Activated T-helper 9 cell treated with anti-CD3 and anti-CD28 coated beads, Interleukin-2, amount 50 U/mL, for 16 hours (primary cell): ENCODE measurements at places on chromosomes 6 and 20.

GRCh38 chr6:73566954-73567591 is 46.2 kb upstream of the EEF1A1 start:
- DNase-seq, result no peak

- DNase-seq, result no peak
Measured at GRCh38 chr6:84428300-84428907, 201.0 kb upstream of the CEP162 start.

GRCh38 chr6:133969285-133969920 is 16.4 kb downstream of the TBPL1 start:
- no peak for DNase-seq

GRCh38 chr6:40315060-40315459 is 272.1 kb downstream of the LRFN2 start:
- no peak for DNase-seq

DNA sequence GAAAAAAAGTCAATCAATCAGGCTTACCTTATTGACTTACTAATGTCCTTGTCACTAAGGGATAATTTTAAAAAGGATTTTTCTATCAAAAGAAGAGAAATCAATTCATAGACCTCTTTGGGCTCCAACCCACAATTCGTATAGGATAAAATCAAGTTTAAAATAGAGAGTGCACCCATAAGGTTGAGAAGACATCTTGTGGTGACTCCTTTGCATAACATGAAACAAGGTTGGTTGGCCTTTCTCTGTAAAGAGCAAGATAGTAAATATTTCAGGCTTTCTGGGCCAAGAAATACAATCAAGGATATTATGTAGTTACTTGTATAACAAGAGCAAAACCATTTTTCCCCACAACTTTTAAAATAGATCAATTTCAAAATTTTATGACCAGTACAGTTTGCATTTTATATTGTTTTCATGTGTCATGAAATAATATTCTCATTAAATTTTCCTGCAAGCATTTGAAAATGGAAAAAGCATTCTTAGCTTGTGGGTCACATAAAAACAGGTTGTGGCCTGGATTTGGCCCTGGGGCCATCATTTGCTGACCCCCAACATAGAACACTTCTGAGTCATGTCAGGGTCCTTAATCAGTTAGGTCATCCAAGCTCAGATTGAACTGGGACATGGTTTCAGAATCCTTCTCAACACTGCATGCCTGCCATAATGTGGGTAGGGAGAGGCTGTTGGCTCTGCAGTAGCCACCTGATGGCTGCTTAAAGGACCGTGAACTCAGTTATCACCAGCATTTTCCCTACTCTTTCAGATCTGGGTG is 76.7 kb downstream of the MYB start:
- no peak for DNase-seq

DNA sequence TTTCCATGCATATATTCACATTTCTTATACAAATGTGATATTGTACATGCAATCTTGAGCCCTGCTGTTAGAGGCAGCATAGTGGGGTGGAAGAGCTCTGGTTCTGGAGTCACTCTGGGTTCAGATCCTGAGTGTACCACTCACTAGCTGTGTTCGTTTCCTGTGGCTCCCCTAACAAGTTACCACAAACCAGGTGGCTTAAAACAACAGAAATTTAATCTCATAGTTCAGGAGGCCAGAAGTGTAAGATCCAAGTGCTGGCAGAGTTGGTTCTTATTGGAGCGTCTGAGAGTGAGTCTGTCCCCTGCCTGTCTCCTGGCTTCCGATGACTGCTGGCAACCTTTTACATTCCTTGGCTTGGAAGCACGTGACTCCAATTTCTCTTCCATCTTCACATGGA is 115.6 kb downstream of the MAP3K7 start:
- DNase-seq, result no peak

DNA sequence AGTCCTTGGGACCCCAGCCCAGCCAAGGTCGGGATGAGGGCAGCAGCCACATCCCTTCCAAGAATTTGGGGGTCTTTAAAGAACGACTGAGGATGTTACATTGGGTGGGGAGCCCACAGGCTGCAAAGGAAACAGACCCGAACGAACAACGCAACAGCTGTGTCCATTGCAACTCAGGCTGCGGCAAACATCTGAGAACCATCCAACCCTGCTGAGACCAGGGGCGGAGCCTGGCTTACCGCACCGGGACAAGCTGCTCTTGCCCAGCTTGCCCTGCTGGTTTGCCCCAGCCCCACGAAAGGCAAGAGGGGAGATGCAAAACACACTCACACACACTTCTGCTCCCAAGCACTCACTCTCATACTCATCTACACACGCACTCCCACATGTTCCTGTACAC is 21.5 kb upstream of the TAF4 start:
- no peak for DNase-seq

DNA sequence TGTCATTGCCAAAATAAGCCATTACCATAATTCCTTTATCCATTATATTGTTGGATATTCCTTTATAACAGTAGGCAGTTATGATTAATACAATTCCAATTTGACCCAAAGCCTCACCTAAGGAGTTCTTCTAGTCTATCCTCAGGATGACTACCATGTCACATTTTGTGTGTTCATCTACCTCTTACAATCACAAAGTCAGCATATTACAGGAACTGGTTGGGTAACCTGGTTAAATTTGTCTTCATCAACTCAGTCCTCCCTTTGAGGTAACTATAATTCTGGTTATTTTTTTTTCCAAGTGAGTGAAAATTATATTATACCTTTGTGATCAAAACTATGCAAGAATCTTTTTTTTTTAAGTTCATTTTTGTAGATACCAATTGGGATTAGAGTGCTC is 540.5 kb downstream of the BTBD3 start:
- DNase-seq, result no peak

DNA sequence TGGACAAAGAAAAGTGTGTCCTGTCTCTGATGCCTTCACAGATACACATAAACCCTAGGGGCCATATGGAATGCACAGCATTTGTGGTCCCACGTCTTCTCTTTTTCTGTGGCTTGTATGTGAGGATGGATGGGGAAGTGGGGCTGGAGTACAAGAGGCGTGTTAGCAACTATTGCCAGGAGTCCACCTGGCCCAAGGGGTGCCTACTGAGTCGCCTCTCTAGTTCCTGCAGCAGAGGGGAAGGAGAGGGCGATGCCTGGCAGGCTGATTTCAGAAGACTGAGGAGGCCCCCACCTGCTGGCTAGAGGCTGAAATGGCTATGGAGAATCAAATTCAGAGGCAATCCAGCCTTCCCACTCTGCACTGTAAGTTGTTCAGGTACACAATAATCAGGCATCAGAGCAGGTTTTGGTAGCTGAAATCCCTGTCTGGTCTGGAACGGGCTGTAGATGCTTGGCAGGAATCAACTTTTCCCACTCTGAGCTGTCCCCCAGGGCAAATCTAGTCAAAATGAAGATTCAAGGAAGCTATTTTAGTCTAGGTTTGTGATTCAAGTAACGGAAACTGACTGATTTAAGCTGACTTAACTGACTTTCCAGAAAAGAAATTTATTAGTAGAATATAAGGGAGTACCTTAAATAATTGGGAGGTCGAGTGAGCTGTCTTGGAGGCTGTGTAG is 14.9 kb upstream of the PPARD start:
- peak; percentile 60 for DNase-seq

- DNase-seq, result no peak
Measured at GRCh38 chr6:20370801-20371200, 30.9 kb upstream of the E2F3 start.

- no peak for DNase-seq
Measured at GRCh38 chr6:92892626-92893170, 526.7 kb downstream of the EPHA7 start.

- DNase-seq, result no peak
Measured at GRCh38 chr20:62274332-62274950, 28.4 kb upstream of the ADRM1 start.

DNA sequence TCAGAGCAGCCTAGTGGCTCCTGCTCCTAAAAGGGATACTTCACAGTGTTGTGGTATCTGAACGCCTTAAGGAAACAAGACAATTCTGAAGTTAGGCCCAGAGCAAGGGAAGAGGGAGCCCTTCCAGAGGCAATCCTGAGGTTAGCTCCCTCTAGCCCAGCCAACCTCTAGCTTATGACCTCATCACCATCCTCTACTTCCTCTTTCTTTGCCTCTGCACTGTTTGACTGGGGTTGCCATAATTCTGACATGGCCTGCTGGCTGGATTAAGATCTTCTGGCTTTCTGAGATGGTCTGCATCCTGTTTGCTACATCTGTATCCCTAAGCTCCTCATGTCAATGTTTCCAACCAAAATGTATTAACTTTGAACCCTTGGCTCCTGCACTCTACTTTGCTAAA is 23.3 kb upstream of the BMP2 start:
- no peak for DNase-seq

- no peak for DNase-seq
Measured at GRCh38 chr6:148242180-148242579, 100.5 kb upstream of the SASH1 start.

DNA sequence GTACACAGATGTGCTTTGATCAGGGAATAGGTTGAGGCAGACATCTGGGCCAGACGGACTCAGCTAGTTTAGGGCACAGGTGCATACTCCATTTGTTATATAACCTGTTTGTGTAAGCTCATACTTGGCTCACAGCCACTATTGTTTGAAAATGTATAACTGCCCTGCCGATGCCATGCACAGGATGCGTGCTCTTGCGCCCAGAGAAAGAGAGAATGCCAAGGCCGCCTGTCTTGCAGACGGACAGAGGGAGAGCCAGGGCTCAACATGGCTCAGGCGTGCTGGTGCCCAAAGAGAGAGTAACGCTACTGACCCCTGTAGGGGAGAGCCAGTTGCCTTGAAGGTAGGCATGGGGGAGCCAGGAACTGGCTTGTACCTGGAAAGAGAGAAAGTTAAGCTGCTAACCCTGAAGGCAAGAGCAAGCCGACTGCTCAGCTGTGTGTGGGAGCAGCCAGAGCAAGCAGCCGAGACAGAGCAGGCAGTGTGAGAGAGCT is 57.7 kb downstream of the FAM229B start:
- no peak for DNase-seq

DNA sequence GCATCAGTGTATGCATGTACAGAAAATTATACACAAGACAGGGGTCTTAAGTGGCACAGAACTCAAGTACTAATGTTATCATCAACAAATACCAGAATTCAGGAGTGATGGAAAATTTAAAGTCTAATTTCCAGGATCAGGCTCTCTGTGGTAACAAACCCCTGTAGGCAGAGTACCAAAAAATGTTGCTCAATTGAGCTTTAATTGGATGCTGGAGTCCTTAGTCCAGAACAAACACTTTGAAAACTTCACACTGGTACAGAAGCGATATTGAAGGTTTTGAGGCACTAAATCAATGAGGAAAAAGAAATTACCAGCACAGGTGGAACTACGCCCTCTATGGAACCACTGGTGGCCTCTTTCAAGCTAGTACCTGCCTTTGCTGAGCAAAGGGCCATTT is 113.1 kb downstream of the FOXC1 start:
- no peak for DNase-seq

DNA sequence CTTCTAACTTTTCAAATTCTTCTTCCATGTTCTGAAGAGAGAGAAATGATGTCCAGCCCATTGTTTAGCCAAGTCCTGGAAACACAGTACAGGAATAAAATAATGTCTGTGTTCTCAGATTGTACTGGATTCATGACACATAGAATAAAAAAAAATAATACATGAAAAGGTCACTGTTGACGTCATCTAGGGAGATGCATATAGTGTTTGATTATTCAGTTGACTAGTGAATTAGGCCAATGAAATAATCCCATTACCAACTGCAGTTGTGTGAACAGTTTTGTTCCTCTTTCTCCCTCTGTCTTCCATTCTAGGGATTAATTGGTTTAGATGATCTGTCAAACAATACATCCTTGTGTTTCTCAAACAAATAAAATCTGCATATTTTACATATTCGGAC is 222.8 kb downstream of the ALDH8A1 start:
- no peak for DNase-seq

- DNase-seq, result no peak
Measured at GRCh38 chr20:33796907-33797544, 14.1 kb upstream of the CHMP4B start.

DNA sequence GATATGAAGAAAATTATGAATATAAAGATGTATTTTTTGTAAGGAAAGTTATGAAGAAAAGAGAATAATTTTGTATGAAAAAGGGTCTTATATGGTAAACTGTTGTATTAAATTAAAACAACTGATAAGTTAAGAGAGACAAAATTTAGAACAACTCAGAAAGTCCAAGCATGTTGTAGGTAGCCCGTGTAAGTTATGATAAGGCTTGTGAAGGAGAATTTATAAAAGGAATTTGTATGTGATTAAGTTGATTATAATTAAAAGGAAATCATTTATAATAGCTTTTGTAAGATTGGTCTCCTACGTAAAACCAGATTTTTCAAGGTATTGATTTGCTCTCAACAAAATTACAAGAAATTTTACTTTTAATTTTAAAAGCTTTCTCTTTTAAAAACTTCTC is 1579.3 kb downstream of the HACE1 start:
- DNase-seq, result no peak

- no peak for DNase-seq
Measured at GRCh38 chr20:35735826-35736470, 6.1 kb downstream of the RBM39 start.

DNA sequence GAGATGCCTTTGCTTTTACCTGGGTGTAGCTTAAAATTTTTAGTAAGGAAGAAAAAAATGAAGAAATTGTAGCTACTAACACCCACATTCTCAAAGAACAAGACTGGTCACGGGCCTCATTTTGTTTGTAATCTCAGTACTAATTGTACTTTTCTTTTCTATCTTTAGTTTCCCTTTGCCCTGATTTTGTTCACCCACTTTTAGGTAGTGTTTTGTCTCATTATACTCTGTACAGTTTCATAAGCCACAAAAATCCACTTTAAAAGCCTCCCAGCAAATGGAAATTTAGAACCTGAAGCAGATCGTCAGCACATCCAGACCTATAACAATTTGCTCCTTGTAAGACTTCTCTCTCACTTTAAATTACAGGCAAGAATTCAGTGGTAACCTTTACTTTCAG is 43.3 kb downstream of the TP53INP2 start:
- DNase-seq, result no peak

DNA sequence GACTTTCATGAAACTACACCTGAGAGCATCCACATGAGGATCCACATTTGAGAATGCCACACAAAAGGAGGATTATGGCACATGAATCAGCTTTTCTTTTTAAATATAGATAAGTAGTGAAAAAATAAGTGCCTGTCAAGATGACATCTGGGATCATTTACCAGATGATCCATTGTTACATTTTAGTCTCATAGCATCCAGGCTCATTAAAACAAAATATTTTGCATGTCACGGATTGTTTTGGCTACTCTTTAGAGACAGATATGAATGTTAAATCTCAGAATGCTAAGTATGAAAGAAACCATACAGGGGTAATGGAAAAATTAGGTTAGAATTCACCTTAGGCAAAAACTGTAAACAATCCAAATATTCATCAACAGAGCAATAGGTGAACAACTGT is 66.7 kb downstream of the MYO6 start:
- no peak for DNase-seq

DNA sequence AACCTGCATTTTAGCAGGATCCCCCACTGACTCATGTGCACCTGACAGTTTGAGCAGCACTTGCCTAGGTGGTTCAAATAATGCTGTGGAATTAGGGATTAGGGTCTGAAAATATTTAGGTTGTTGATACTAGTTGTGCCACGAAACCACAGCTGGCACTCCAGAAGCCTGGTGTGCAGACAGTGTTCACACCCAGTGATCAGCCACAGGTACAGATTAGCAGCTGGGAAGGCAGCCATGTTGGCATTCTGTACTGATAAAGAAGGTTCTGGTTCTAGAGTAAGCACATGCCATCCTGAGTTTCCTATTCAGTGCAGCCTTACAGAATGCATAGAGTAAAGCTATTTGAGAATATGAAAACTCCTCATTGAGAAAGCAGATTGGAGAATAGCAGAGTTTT is 30.1 kb downstream of the TMEM74B start:
- no peak for DNase-seq
